ENCODE measurements at places on chromosomes 12 and 14.

DNA sequence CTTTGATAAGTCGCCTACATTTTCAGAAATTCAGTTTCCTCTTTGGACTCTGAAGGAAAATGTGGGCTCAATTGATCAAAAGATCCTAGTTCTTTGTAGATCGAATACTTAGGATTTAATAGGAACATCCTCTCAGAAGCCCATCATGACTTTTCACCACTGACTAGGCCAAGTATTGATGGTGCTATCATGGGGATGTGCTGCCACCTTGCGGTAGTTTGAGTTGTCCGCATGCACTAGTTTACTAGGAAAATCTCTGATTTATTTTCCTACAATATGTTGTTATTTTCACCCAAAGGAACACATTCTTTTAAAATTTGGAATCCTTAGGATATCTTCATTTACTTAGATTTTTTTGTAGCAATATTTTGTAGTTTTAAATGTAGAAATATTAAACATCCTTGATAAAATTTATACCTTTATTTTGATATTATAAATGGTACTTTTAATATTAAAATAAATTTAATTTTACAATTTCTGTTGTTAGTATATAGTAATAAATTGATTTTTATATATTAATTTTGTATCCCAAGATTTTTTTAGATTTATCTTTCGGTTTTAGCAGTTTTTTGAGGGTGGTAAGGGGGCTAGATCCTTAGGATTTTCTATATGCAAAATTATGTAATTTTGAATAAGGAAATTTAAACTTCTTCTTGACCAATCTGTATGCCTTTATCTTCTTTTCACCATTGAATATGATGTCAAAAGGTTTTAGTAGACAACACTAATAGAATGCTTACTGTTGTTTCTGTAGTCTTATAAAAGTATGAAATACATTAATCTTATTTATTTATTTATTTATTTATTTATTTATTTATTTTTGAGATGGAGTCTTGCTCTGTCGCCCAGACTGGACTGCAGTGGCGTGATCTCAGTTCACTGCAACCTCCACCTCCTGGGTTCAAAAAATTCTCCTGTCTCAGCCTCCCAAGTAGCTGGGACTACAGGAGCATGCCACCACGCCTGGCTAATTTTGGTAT lies 52.9 kb upstream of the OR9K2 start:
- DNase-seq: peak; percentile 64

- DNase-seq: peak; percentile 44
Measured at GRCh38 chr12:56079723-56080555, at the start of gene ERBB3. TSS of gene ERBB3 (plus strand) at chr12:56080165. CDS start at chr12:56080301, 136 bp downstream.

DNA sequence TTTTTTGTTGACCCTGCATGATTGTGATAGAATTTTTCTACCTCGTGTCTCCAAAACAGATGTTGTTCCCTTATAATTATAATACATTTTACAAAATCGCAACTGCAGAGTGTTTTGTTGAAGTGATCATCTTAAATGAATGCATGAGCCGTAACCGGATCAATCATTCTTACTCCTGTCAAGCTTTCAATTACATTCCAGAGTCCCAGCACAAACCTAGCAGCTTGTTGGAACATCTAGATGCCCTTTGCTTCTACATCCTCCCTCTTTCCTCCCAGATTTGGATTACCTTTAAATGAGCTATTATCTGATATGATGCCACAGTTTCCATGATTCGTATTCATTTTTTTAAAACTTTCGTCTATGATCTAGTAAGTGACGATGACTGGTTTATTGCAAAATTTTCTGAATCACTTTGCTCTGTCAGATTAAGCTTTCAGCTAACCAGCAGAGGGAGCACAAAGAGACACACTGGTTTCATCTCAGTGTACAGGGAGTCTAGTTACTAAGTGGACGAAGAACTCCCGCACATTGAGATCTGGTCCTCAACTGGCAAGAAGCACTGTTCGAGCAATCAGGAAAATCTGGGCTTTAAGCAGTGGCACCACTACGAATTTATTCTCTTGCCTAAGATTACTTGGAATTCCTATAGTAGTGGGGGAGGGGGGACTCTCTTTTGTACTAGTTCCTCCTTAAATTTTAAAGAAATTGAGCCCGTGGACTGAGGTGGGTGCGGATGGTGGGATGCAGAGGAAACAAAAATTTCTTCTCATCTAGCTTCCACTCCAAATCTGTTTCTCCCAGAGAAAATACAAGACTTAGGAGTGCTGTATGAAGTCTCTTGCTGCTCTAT lies 40.9 kb downstream of the TSHR start:
- DNase-seq: no peak

DNA sequence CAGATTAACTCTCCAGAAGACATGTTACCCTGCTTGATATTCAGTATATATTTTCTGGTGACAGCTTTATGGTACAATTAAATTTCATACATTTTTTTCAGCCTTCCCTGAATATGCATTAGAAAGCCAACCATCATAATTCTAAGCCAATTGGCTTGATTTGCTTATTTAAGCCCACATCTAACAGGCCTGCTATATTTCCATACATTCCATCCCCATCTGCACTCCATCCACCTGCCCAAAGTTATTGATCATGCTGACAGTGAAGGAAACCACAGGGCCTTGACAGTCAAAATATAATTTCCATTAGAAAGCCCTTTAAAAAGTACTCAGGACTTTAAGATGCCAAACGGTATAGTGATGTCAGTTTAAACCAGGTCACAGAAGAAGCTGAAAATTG lies 164.3 kb downstream of the GXYLT1 start:
- no peak for DNase-seq

- DNase-seq: no peak
Measured at GRCh38 chr12:120668091-120668867, 18.7 kb upstream of the MLEC start.

GRCh38 chr12:89211456-89211855 lies 140.8 kb downstream of the DUSP6 start:
- DNase-seq: no peak

- no peak for DNase-seq
Measured at GRCh38 chr14:102795060-102795925, 18.0 kb downstream of the TRAF3 start.

DNA sequence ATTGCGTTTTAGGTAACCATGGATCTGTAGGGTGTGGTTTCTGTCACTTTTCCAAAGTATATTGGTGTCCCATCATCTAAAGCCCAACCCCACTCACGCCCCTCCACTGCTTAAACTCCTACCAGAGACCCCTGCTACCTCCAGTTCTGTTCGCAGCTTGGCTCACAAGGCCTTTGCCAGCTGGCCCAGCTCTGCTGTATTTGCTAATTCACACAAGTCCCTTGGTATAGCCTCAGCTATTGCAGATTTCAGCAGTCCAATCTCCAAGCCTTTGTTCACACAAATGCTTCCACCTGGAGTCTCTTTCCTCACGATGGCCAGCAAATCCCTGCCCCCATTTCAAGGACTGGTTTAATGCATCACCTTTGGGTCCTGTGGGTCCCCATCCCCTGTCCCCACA lies 24.2 kb downstream of the ISCA2 start:
- no peak for DNase-seq

DNA sequence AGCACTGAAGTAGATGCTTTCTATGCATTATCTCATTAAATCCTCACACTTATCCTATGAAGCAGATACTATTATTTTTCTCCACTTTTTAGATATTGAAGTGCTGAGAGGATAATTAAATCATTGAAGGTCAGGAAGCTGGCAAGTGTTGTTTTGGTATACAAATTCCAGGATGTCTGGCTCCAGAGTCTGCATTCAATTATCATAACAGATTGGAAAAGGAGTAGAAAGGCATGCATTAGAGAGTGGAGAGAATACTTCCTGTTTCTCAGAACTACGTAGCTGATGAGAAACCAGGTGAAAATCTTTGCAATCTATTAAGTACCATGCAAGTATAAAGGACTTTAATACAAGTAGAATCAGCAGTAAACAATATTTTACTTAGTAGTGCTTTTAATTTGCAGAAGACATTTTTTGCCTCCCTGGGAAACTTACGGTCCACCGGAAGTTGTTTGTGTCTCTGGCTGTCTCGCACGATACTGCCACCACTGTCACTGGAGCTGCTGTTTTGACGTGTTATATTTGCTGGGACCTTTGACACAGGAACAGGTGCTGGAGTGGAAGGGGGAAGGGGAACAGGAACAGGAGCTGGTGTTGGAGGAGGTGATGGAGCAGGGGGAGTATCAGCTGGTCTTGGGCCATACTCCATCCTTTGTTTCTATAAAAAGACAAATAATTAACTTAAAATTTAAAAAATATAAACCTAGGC lies 158.0 kb downstream of the EPS8 start:
- DNase-seq: no peak

DNA sequence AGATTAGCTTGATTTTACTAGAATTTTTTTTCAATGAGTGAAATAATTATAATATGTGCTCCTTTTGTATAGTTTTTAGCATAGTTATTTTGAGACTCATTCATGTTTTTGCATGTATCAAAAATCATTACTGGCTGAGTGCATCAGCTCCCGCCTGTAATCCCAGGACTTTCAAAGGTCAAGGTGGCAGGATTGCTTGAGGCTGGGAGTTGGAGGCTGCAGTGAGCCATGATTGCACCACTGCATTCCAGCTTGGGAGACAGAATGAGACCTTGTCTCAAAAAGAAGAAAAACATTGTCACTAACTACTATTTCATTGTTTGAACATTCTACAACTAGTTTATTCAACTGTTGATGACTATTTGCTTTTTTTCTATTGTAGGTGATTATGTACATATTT lies 802.7 kb downstream of the SLC16A7 start:
- no peak for DNase-seq

GRCh38 chr14:72064501-72064900 lies 132.3 kb downstream of the RGS6 start:
- no peak for DNase-seq

GRCh38 chr12:29346769-29347421 lies 34.1 kb downstream of the ERGIC2 start:
- DNase-seq: no peak

GRCh38 chr12:72535212-72535990 lies 263.2 kb downstream of the TRHDE start:
- DNase-seq: no peak

DNA sequence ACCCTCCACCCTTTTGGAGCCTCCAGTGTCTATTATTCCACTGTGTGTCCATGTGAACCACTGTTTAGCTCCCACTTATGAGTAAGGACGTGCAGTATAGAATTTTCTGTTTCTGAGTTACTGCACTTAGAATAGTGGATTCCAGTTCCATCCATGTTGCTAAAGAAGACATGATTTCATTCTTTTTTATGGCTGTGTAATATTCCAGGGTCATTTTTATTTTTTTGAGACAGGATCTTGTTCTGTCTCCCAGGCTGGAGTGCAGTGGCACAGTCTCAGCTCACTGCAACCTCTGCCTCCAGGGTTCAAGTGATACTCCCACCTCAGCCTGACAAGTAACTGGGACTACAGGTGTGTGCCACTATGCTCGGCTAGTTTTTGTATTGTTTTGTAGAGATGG lies 31.6 kb downstream of the EML1 start:
- no peak for DNase-seq

DNA sequence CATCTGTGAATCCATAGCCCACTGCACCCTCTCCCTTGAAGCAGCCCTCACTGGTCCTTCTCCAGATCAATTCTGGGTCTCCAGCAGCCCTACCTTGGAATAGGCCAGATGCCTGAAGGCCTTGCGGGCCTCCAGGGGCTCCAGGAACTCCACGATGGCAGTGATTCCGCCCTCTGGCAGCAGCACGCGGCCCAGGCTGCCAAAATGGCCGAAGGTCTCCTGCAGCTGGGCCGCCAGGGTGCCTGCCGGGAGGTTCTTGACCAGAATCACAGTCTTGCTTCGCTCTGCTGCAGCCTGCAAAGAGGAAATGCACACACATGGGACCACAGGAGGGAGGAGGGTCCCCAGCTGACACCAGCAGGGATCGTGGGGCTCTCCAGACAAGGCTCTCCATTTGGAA lies 26.3 kb downstream of the RBM19 start:
- DNase-seq: no peak

GRCh38 chr12:40937891-40938290 lies 245.7 kb downstream of the CNTN1 start:
- DNase-seq: no peak

DNA sequence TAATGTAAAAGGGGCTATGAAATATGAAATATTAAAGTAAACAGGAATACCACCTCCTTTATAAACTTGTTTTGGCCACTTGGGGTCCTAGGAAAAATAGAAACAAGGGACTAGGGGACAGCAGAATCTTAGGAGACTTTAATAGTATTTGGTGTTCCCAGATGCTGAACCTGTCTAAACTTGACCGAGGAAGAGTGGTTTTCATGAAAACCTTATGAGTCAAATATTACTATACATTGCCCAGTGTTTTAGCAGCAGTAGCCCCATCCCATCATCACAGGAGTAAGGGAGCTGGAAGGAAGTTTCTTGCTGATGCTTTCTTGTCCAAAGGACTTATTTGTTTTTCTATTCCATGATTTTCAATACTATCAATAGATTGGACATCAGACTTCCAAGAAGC lies 177.5 kb upstream of the CAND1 start:
- DNase-seq: no peak

DNA sequence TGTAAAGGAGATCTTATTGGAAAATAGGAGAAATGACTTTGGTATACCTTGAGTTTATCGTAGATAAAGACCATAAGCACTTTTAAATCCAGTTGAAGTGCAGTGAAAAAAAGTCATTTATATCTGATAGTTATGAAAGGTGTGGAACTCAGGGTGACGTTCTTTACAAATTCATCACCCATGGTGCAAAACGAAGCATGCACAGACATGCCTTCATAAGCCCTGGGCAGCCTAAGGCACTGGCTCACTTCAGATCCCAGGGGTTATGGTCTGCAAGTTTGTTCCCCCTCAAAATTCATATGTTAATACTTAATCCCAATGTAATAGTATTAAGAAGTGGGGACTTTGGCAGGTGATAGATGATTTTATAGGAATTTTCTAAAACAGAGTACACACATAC lies 1216.4 kb upstream of the USP15 start:
- DNase-seq: no peak

DNA sequence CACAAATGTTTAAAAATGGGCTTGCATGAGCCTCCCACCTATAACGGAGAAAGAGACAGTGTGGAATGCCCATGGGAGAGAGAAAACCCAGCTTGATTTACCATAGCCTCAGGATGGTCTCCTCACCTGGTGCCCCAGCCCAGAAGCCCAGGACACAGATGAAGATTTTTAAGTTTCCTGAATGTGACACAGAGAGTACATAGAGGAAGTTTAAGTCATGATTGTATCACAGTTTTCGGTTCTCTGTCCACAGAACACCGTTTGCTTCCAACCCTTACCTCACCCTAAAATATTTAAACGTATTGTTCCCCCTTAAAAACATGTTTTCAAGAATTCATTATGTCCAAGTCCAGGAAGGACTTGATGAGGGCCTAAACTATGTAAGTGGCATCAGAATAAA lies 56.2 kb downstream of the NELL2 start:
- no peak for DNase-seq

DNA sequence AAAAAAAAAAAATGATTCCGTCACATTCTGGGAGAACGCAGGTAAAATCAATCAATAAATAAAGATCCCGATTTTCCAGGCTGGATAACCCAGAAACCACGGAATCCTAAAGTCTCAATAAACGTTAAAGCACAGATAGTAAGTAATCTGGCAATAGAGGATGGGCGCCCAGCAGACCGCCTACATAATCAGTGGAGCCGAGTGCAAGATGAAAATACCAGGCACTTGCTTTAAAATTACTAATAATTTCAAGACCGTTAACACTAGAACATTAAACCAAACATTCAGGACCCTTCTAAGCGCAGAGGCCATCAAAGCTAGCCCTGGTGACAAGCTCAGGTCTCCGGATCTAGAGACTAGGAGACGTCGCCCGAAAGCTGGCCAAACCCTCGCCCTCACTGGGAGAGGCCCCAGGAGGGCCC lies 1.2 kb upstream of the DCAF11 start:
- no peak for DNase-seq

GRCh38 chr12:54372113-54372806 lies 8.0 kb upstream of the GPR84 start:
- no peak for DNase-seq

Measured in activated CD8-positive, alpha-beta memory T cell treated with anti-CD3 and anti-CD28 coated beads for 1 hour (primary cell).